ENCODE measurements at places on chromosomes 4 and X. TPM values are rescaled to one million over a fixed set of nuclear protein-coding genes. Genes with fewer than 3 reads are reported as not detected.

The ADH4 gene
- not detected for total RNA-seq

The FRG1 gene
- total RNA-seq: 75.4 TPM

The SYTL4 gene
- total RNA-seq: not detected

The HTR2C gene
- not detected for total RNA-seq

The SSX1 gene
- total RNA-seq: not detected

Measured in activated T-cell treated with anti-CD3 and anti-CD28 coated beads, Interleukin-2, amount 50 U/mL, for 72 hours (primary cell).